ENCODE measurements at places on chromosomes 7 and 10.

DNA sequence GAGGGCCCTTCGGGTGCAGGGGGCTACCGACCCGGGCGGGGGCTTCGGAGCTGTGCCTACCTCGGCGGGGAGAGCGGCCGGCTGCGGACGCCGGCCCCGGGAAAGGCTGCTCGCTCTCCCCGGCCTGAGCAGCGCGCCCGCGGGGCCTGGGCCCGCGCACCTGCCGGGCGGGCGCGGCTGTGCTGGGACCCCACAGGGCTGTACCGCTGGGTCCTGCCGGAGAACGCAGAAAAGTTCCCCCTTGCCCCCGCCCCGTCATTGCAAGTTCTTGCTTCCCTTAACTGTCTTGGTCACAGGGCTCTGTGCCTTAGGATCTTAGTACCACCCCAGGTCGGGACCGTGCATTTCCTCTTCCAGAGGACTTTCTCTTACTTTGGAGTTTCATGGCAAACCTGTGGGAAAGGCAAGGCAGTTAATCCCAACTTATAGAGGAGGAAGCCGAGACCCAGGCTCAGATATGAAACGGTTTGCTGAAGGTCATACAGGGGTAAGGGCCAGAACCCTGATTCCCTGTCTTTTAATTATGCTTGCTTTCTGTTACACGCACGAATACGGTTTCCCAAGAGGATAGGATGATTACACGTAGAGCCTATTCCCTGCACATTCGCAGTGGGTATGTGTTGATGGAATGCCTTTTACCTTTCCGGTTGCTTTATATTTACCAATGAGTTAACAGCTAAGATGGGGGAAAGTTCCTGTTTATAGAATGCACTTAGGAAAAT is 652 bp downstream of the PCGF5 start:
- DNase-seq = peak; percentile 29

GRCh38 chr7:28836716-28837115 is 121.4 kb downstream of the TRIL start:
- DNase-seq = no peak

- DNase-seq = no peak
Measured at GRCh38 chr7:16412274-16413254, 8.8 kb downstream of the CRPPA start.

GRCh38 chr10:129331839-129332220 is 135.2 kb upstream of the MGMT start:
- no peak for DNase-seq

DNA sequence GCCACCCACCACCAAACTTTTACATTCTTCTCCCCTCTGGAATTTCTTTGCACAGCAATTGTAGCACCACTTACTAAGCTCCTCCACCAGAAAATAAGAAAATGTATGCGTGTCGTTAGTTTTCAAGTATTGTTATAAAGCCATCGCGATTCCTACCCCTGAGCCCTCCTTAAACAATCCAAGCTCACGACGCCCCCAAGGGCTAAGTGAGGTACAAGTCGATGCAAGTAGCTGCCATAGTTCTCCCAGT is 1.3 kb downstream of the FRAT2 start:
- DNase-seq = peak; percentile 49

DNA sequence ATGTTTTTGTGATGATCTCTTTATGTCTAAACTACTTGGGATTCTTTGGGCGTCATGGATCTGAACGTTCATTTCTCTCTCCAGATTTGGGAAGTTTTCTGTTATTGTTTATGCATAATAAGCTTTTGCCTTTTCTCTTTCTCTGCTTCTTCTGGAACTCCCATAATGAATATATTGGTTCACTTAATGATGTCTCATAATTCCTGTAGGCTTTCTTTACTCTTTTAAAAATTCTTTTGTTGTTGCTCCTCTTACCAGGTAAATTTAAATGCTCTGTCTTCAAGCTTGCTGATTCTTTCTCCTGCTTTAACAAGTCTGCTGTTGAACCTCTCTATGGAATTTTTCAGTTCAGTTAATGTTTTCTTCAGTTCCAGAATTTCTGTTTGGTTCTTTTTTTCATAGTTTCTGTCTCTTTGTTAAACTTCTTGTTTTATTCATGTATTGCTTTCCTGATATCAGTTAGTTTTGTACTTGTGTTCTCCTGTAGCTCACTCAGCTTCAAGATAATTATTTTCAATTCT is 317.5 kb downstream of the PLXDC2 start:
- no peak for DNase-seq

- DNase-seq = no peak
Measured at GRCh38 chr7:90769036-90769435, 172.9 kb downstream of the CDK14 start.

- no peak for DNase-seq
Measured at GRCh38 chr10:35913628-35914027, 271.5 kb upstream of the FZD8 start.

GRCh38 chr7:152709287-152710152 is 33.6 kb upstream of the XRCC2 start:
- DNase-seq = no peak

DNA sequence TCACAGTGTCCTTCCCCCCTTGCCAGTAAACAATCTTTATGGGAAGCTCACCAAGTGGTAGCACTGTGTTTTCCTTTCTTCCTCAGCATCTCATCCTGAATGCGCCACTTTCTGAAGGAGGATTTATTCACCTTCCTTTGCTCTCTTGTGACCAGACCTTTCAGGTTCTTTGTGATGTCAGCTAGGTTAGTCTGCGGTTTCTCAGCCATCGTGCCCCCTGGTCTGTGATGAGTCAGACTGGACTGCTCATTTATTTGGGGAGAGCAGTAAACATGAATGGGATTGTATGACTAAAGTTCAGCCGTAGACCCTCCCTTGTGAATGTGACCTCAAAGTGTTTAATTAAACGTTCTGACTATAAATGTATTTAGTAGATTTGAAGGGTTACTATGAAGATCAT is 235.1 kb upstream of the CELF2 start:
- DNase-seq = no peak

DNA sequence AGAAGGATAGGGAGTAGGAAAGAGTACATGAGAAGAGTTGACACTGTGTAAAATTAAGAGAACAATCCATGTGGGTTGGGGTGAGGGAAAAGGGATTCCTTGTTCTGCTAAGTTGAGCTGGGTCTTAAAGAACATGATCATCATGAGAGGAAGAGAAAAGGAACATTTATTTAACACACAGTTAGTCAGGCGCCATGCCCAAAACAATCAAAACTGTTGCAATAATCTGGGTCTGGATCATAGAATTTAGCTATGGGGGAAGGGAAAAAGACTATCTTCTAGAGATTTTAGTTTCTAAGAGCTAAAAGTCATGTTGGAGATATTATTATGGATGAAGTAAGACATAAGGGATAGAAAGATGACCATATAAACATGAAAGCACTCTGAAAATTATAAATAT is 178.9 kb downstream of the SEM1 start:
- no peak for DNase-seq

Measured in MV-4-11 (cell line).